Renal cortical epithelial cell (primary cell): ENCODE measurements at places on chromosomes 2 and 18.
A peak's percentile ranks its signal among the peaks of the same experiment; 100 is the strongest.

- DNase-seq, result no peak
These were observed 102.2 kb upstream of the CCDC150 start for GRCh38 chr2:196537311-196537710.

DNA sequence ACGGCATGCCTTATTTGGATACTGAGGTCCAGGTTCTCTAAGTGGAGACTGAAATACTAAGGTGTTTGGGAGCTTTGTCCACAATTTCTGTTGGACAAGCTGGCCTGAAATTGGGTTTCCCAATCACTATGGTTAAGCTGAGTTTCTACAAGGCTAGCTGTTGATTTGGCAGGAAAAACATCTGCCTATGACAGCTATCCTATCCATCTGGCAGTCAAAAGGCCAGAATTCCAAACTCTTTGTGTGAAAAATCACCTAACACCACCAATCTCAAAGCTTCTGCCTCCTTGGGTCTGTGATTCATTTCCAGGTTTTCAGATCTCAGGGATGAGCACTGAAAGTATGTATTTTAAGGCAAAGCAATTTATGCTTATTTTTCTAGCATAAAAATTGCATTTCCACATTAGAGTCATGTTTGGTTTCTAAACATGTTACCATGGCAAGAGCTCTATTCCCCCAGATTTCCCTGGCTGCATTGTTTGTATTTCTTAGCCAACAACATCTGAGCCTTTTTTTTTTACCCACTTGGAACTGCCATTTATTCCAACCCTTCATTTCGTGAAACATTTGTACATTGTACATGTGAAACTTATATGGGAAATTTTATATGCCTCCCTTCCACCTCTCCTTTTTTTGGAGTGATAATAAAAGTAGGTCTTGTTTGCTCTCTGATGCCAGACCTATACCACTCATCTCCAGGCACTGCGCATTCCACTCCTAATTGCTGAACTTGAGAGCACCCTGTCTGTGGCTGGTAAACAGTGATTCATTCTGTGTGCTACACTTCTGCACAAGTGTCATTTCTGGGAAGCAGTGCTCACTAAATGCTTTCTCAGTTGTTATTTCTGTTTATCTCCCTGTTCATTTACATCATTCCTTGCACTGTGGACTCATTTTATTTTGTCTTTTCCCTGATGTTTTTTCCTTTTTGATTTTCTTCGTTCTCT lies 15.9 kb upstream of the CCDC85A start:
- peak; percentile 61 for DNase-seq

DNA sequence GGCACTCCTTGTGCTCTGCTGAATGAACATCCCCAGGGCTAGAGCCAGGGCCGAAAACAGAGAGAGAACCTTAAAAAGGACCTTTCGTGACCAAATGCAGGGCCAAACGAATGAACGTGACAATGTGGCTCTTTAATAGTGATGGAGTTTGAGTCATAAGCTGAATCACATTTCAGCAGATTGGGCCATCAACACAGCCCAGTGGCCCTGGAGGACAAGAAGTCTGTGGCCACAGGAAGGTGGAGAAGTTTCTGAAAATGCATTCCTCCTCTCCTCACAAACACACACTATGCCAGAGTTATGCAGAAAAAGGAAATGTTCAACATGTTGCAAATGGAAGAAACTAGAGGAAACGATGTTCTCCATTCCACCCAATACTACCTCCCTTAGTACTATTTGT lies 415.8 kb downstream of the HRH4 start:
- DNase-seq, result no peak

DNA sequence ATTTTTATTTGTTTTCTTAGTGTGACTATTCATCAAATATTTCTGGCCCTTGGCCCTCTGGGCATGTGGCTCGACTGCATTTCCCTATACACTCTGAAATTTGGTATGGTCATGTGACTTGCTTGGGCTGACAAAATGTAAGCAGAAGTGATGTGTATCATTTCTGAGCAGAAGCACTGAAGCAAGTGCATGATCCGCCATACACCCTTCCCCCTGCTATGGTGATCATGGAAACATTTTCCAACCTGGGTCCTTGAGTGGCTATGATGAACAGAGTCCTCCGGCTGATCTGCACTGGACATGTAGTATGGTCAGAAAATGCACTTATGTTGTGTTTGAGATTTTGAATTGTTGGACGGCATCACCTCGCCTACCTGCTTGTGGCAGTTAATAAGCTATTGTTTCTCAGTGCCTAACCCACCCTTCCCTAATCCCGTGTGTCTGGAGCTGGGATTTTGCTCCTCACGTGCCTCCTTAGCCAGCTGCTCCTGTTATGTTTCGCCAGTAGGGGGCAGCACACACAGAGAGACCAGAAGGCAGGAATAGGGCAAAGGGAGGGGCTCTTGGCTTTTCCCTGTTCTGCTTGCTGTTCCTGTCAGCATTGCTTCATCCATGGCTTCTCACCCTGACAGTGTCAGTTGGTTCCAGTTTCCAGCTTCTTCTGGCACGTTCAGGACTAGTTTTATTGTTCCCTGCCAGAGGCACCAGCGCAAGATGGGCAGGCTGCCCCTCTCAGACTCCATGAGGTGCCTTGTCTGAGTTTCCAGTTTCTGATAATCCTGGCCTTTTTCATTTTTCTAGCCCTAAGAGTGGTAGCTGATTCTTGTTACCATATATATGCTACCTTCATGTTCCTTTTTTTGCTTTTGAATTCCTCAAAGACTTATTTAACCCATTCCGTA lies 207.4 kb downstream of the ARL6IP6 start:
- DNase-seq, result peak; percentile 43

GRCh38 chr2:74560591-74560990 lies 6.1 kb downstream of the DOK1 start:
- peak; percentile 45 for DNase-seq

DNA sequence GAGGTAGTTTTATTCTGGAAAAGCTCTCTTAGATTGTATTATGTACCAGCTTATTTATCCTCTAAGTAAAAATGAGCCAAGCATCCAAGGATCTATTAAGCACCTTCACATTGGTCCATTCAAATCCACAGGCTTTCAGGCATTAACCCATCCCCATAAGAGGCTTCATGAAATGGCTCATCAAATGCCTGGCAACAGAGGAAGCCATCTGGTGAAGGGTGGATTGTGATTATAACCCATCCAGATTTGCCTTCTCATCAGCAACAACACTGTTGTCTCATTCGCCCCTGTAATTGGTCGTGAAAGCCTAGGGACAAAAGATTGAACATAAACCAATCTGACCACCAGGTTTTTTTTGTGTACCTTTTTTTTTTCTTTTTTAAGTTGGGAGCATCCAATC lies 134.3 kb upstream of the TACR1 start:
- DNase-seq, result no peak

DNA sequence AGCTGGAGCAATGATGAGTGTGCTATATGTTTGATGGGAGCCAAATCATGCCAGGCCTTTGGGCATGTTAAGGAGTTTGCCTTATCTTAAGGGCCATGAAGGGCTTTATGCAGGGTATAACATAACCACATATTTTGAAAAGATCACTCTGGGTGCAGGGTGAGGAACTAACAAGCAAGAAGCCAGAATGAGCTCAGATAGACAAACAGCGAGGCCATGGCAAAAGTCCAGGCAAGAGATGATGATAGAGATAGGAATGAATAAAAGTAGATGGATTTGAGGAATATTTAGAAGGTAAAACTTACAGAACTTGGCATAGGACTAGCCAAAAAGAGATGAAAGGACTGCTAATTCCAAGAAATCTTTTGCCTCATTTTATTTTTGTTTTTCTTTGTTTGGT lies 6.7 kb downstream of the GALNT3 start:
- DNase-seq, result no peak

DNA sequence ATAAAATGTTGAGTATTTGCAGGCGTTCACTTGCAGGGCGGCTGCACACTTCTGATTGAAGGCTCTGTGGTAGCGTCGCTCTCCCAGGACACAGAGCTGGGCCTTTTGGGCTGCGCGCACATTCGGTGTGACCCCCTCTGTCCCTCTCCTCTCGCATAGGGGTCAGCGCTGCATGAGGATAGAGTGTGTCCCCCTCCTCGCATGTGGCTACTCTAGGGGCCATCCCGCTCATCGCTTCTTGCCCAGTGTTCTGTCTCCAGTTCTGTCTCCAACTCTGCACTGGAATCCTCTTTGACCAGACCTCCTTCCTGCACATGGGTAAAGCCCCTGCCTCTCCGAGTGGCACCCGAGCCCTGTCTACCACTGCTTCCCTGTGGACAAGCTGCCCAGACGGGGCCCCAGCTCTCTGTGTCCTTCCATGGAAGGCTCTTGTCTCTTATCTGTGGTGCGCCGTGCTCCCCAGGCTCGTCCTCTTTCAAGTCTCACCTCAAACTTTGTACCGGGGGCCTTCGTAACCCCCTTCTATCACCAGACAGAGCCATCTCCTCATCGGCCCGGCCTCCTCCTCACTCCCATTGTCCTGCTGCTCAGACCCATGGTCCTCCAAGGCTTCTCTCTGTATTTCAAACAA lies 278.0 kb upstream of the HDAC4 start:
- DNase-seq, result no peak

GRCh38 chr2:167127135-167127534 lies 238.9 kb downstream of the XIRP2 start:
- peak; percentile 46 for DNase-seq

GRCh38 chr18:79755496-79756142 lies 42.1 kb upstream of the KCNG2 start:
- no peak for DNase-seq

DNA sequence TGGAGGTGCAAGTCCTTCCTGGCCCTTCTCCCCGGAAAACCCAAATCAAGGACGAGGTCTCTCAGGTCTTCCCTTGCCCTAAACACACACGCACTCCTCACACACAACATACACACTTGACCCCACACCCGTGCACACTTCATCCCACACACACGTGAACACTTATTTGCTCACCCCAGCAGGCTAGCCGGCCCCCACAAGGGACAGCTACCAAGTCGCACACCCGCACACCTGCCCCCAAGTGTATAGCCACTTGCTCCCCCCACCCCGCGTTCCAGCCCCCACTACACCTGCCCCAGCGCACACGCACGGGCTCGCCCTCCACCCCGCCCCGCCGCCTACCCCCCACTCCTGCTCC lies 359 bp downstream of the TGFBRAP1 start:
- DNase-seq, result no peak

- peak; percentile 79 for DNase-seq
These were observed 184.0 kb downstream of the RIT2 start for GRCh38 chr18:42931491-42931890.

- DNase-seq, result no peak
These were observed 9.8 kb downstream of the RBFA start for GRCh38 chr18:80044072-80044471.

- no peak for DNase-seq
These were observed 41.6 kb upstream of the SH3BP4 start for GRCh38 chr2:234910186-234910679.

DNA sequence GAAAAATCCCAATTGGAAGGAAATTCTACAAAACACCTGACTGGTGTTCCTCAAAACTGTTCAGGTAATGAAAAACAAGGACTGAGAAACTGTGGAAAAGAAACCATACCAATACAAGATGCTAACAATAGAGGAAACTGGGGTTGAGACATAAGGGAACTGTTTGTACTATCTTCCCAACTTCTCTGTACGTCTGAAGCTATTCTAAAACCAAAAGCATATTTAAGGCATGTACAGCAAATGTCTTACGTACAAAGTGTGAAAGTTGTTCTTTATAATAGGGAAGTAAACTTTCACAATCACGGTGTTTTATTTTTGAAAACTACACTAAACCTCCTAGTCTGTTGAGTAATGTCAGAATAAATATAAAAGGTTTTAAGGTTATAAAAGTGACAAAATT lies 776.1 kb upstream of the RAB6C start:
- DNase-seq, result no peak

GRCh38 chr2:238498691-238499295 lies 72.1 kb downstream of the ASB1 start:
- no peak for DNase-seq

- DNase-seq, result peak; percentile 7
These were observed 520.9 kb downstream of the CPS1 start for GRCh38 chr2:211077216-211077767.

DNA sequence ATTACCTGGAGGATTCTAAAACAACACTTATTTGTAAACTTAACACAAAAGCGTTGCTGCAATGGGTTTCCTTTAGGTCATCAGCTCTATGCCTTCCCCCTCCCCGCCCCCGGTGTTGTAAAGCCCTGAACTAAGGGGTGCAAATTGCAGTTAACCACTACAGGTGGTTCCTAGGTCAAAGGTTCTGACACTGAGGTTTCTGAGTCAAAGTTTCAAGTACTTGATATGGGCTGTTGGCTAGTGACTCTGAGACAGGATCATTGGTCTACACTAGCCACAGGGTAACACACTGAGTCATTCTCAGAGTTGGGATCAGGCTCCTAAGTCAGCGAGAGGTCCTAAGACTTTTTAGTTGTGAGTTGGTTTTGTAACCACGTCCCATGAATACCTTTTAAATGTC lies 15.4 kb downstream of the IL1B start:
- peak; percentile 64 for DNase-seq

DNA sequence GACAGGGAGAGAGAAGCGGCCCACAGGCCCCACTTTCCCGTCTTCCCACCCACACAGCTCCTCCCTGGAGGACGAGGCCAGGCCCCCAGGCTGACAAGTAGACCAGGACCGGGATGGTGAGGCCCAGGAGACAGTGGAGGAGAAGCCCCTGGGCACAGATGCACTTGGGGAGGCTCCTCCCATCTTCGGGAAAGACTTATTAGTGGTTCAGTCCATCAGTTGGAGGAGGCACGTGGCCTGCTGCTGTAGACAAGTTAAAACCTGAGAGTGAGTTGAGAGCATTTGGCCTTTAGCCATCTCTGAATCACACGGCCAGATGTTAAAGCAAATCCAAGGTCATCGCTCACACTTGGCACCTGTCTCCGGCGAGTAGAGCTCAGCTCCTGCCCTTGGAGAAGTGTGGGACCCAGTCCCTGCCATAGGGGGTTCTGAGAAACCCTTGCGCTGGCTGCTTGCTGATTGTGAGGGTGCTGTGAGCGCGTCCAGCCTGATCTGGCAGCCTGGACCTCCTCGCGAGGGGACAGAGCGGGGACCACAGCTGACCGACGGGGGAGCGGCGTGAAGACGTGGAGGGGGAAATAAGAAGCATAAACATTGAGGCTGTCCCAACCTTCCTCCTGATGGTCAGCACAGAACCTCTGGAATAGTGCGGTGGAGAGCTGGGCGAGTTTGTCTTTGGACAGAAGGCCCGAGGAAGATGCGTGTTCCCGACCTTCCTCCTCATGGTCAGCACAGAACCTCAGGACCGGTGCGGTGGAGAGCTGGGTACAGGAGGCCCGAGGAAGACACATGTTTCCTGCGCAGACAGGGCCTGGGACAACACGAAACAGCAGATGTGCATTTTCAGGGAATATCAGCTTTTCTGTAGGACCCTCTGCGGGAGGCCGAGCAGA lies 24.7 kb upstream of the ALLC start:
- no peak for DNase-seq

- no peak for DNase-seq
These were observed 94.8 kb upstream of the OTOS start for GRCh38 chr2:240235149-240235803.

- no peak for DNase-seq
These were observed 314.2 kb upstream of the MYT1L start for GRCh38 chr2:2645162-2645855.

DNA sequence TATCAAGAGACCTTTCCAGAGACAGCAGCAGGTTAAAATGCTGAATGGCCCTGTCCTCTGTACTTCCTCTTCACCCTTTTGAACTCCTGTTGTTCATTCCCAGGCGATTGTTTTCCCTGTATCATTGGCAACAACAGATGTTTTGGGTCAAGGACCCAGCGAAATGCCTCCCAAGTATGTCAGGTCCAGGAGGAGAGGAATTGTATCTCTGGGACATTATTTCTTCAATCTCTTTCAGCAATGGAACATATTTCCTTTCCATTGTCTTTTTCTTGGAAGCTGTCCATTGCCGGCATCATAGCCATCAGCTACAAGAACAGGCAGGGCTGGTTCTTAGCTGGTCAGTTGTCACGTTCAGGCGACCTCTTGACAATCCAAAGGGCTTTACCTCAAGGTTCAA lies 76.2 kb downstream of the NRP2 start:
- no peak for DNase-seq
